ENCODE measurements at places on chromosomes 3 and 15.

DNA sequence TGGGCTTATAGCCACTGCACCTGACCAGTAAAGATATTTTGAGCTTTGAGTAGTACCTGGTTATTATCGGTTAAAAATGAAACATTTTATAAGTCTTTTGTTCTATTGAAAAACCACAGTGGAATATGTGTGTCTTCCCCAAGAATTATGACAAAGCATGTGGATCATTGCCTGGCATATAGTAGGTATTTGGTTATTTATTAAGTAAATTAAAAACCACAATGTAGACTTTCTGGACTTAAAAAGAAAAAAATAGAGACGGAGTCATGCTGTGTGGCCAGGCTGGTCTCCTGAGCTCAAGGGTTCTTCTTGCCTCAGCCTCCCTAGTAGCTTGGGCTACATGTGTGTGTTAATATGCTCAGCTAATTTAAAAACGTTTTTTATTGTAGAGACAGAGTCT, 43.5 kb downstream of the UBE2E2 start:
- DNase-seq: no peak

GRCh38 chr3:140756240-140757016, 78.6 kb downstream of the TRIM42 start:
- DNase-seq: no peak

- DNase-seq: peak; percentile 78
These were observed 6.7 kb upstream of the ACSBG1 start for GRCh38 chr15:78241017-78241416.

- no peak for DNase-seq
These were observed 172.0 kb downstream of the ADAMTS17 start for GRCh38 chr15:100169615-100170290.

Data from effector memory CD8-positive, alpha-beta T cell (primary cell).